ENCODE measurements at places on chromosomes 13 and 19.

GRCh38 chr13:106186366-106187030, 349.0 kb downstream of the EFNB2 start:
- no peak for DNase-seq

- no peak for DNase-seq
Observed at GRCh38 chr19:16141043-16141442, 2.4 kb upstream of the HSH2D start.

- no peak for DNase-seq
Observed at GRCh38 chr19:33811246-33811645, 14.6 kb downstream of the KCTD15 start.

DNA sequence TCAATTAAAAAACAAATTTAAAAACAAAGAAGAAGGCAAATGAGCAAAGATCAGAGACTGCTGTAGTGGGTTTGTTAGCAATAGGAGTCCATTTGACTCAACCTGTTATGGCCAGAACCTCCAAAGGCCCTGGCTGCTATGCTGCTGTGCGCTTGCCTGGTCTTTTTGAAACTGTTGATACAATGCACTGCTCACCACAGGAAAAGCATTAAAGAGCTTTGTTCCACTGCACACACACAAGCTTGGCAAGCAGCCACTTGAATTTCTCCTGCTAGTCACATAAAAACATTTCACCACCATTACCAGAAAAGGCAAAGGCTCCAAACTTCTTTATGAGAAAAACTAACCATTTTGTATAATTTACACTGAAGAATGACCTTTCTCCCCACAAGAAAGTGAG, 132.2 kb downstream of the FREM2 start:
- no peak for DNase-seq

GRCh38 chr19:55077106-55077505, 1.4 kb downstream of the EPS8L1 start:
- DNase-seq, result no peak

- no peak for DNase-seq
Observed at GRCh38 chr19:15432018-15432494, 13.3 kb upstream of the AKAP8L start.

- DNase-seq, result no peak
Observed at GRCh38 chr13:31409678-31410356, 210.0 kb downstream of the B3GLCT start.

- DNase-seq, result no peak
Observed at GRCh38 chr19:17052439-17052838, 22.8 kb downstream of the HAUS8 start.

- DNase-seq, result no peak
Observed at GRCh38 chr13:20924758-20925394, 22.3 kb upstream of the XPO4 start.

DNA sequence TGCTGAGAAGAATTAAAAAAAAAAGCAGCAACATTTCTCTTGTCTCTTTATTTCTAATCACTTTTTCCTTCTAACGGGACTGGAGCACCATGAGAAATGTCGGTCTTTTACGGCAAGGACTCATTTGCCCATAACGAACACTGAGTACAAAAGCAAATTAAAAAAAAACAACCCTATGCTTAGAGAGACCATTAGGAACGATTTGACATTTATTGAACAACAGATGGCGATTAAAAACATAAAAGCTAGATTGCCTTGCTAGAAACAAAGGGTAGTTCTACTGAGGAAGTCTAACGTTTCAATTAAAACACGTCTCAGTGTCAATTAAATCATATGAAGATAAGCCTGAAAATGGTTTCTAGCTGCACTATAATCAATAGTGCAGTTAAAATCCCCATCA, 51.1 kb downstream of the OLFM4 start:
- no peak for DNase-seq

- no peak for DNase-seq
Observed at GRCh38 chr19:45677351-45678230, 9.6 kb downstream of the GIPR start.

DNA sequence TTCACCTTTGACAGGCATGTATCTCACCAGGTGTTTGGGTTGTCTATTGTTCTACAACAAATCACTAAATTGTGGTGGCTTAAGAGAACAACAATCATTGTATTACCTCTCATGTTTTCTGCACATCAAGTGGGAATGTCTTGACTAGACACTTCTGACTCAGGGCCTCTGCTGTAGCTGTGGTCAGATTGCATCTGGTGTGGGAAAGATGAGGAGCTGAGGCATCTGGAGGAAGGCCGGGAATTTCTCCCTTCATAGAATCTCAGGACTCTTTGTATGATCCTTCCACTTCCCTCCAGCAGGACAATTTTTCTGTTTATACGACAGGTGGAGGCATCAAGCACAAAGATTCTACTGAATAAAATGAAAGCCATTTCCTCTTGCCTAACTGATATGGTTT, 511.8 kb upstream of the NBEA start:
- no peak for DNase-seq

GRCh38 chr13:40596484-40596883, 70.0 kb downstream of the FOXO1 start:
- no peak for DNase-seq

DNA sequence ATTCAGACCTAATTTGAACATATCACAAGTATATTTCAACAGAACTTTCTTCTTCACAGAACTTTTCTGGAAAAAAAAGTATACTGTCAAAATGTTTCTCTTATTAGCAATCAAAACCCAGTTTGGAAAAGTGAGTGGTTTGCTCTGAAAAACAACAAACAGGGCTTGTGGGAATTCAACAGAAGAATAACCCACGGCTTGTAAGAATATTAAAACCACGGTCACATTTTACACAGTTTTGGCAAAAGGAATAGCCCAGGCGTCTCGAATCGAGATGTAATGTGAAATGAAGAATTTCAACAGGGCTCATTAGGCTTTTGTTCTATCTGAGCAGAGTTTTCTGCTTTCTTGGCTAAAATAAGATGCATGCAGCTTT, 70.7 kb downstream of the COL4A2 start:
- DNase-seq, result no peak

GRCh38 chr19:40006273-40006691, 9.4 kb downstream of the ZNF546 start:
- DNase-seq, result peak; percentile 100

GRCh38 chr13:60282186-60282585, 114.8 kb upstream of the TDRD3 start:
- DNase-seq, result no peak

GRCh38 chr13:61253105-61253877, 162.4 kb downstream of the PCDH20 start:
- no peak for DNase-seq

DNA sequence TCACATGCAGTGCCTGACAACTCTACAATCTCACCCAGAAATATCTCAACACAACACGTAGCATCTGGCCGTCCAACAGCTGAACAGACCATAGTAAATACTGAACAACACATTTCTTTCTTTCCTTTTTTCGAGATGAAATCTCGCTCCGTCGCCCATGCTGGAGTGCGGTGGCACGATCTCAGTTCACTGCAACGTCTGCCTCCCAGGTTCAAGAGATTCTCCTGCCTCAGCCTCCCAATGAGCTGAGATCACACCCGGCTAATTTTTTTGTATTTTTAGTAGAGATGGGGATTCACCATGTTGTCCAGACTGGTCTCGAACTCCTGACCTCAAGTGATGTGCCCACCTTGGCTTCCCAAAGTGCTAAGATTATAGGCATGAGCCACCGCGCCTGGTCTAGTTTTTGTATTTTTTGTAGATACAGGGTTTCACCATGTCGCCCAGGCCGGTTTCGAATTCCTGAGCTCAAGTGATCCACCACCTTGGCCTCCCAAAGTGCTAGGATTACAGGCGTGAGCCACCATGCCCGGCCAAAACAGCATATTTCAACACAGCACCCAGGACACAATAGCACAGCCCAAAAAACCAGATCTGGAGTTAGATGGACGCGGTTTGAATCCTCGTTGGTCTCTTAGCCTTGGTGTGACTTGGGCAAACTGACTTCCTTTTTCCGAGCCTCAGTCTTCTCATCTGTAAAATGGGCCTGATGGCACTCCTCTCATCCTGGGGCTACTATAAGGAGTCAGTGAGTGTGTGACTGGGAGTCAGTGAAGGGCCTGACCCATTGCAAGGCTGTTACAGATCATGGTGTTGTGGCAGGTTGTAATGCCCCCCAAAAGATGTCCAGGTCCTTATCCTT, 22.6 kb downstream of the CYP2A6 start:
- DNase-seq, result no peak

- no peak for DNase-seq
Observed at GRCh38 chr19:46179076-46179759, 31.2 kb downstream of the IGFL2 start.

DNA sequence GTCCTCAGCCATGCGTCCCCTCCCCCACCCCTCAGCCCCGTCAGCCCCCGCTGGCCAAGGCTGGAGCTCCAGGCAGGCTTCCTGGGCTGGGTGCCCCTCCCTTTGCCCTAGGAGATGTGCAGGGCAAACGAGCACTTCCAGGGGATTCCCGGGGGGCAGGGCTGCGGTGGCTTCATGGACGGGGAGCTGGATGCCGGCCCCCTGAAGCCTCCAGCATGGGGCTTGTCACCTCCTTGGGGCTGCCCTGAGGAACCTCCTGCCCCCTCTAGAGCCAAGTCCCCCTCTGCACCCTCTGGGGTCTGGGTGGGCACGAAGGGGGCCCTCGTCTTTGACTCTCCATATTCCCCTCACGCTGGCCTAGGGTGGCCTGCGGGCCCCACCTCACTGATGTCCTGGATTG, 25.4 kb upstream of the SLC7A10 start:
- DNase-seq, result no peak

GRCh38 chr13:27928353-27928804, 8.6 kb downstream of the PDX1 start:
- no peak for DNase-seq

DNA sequence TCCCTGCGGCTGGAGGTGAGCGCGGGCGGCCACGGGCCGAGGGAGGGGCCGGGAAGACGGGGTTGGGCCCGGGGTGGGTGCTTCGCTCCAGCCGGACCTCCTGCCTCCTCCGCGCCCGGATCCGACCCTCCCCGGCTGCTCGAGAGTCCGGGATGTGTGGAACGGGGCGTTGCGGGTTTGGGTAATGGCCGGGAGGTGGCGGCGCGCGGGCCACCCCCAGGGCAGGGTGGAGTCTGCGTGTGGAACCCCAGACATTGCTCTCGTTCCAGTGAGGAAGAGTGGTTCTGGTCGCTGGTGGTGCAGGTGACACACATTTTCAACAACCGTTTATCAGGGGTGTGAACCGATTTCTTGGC, 38.8 kb downstream of the ARHGEF7 start:
- DNase-seq, result no peak

- no peak for DNase-seq
Observed at GRCh38 chr13:30021611-30022010, 171.2 kb upstream of the UBL3 start.

DNA sequence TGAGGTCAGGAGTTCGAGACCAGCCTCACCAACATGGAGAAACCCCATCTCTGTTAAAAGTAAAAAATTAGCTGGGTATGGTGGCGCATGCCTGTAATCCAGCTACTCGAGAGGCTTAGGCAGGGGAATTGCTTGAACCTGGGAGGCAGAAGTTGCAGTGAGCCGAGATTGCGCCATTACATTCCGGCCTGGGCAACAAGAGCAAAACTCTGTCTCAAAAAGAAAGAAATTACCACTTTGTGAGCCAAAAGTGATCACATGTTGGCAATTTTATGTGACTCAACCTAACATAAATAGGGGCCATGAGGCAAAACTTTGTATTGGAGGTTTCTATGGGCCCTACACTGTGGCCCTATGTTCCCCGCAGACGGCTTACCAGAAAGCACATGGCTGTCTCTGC, 72.2 kb downstream of the MAP4K1 start:
- DNase-seq, result no peak

DNA sequence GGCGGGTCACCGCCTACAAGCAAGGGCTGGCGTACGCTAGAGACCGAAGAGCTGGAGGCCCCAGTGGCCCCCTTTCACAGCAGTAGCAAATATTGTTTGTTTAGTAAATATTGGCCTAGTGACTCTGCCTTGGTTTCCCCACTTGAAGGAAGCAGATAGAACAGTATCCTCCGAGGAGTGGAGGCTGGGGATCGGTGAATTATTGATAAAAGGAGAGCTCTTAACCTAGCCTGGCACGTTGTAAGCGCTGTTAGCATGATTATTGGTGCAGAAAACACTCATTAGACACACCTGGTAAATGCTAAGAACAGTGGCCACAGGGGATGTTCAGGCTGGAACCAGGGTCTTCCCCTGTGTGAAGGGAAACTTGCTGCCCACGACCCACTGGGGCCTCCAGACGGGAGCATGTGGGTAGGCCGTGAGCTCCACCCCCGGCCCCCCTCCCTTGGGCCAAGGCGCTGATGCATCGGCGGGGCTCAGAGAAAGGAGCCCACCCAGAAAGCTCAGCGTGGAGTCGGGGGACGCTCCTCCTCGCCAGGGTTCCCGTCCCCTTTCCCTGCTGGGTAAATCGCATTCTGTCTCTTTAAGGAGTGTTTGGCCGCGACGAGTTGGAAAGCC, 2.3 kb downstream of the IER2 start:
- DNase-seq, result no peak

DNA sequence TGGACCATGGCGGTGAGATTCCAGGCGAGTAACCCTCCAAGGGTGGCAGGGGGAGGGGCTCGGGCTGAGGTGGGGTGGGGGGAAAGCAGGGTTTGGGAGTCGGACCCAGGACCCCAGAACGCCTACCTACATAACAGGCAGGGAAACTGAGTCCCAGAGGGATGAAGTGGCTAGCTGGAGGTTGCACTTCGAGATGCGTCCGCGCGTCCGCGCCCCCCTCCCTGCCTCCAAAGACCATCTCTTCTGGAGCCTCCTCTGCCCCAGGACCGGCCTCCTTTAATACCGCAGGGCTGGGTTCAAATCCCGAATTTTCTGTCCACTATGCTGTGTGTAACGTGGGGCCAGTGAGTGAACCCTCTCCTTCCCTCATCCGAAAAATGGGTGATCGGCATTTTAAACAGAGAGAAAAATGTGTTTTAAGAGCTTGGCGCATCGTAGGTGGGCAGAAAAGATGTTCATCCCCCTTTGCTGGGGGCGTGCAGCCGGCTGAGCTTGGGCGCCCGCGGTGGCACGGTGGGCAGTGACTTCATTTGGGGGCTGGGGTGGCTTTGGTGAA, 13.8 kb downstream of the TJP3 start:
- DNase-seq, result no peak

- DNase-seq, result no peak
Observed at GRCh38 chr13:63481334-63481733, 2065.7 kb upstream of the PCDH20 start.

- DNase-seq, result no peak
Observed at GRCh38 chr13:101627556-101627943, 175.1 kb downstream of the ITGBL1 start.

DNA sequence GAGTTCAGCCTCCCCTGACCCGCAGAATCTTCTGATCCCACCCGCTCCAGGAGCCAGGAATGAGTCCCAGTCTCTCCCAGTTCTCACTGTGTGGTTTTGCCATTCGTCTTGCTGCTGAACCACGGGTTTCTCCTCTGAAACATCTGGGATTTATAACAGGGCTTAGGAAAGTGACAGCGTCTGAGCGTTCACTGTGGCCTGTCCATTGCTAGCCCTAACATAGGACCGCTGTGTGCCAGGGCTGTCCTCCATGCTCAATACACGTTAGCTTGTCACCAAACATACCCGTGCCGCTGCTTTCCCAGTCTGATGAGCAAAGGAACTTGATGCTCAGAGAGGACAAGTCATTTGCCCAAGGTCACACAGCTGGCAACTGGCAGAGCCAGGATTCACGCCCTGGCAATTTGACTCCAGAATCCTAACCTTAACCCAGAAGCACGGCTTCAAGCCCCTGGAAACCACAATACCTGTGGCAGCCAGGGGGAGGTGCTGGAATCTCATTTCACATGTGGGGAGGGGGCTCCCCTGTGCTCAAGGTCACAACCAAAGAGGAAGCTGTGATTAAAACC, 1.1 kb upstream of the APOE start:
- DNase-seq, result no peak

- DNase-seq, result no peak
Observed at GRCh38 chr13:51698352-51698751, 105.6 kb downstream of the DHRS12 start.

- DNase-seq, result no peak
Observed at GRCh38 chr13:29946093-29946492, 95.7 kb upstream of the UBL3 start.
